RPMI8226 (cell line): ENCODE measurements at places on chromosomes 4 and X.
A peak's percentile ranks its signal among the peaks of the same experiment; 100 is the strongest.

- DNase-seq: no peak
Observed at GRCh38 chrX:68440940-68441339, 7.6 kb upstream of the OPHN1 start.

DNA sequence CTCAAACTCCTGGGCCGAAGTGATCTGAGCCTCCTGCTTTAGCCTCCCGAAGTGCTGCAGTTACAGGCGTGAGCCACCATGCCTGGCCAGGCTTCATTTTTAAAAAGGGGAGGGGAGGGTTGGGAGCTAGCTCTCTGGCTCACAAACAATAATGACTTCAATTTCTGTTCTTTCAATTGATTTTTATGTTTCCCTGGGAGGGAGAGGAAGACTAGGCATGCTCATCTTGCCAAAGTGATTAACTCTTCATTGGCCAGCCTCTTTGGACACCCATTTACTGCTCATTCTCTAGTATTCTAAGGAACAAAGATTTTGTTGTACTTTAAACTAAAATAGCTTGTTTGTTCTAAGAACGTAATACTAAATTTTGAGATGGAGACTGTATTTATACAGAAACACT lies 43.4 kb upstream of the TRIM2 start:
- no peak for DNase-seq

DNA sequence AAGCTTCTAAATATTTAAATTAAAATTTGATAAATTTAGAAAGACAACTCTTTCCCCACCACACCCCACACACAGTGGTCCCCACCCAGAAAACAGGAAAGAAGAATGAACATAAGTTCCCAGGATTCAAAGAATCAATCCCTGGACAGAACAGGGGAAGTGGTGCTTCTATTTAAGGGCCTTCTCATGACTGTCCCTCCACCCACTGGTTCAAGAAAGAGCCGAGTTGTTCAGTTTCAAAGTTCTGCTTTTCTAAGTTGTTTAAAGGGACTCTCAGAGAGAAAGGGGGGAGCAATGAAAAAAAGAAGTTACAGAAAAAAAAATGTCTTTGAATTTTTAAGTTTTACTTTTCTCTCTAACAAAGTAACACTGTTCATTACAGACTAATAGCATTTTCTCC lies 195.8 kb downstream of the PDGFC start:
- no peak for DNase-seq

DNA sequence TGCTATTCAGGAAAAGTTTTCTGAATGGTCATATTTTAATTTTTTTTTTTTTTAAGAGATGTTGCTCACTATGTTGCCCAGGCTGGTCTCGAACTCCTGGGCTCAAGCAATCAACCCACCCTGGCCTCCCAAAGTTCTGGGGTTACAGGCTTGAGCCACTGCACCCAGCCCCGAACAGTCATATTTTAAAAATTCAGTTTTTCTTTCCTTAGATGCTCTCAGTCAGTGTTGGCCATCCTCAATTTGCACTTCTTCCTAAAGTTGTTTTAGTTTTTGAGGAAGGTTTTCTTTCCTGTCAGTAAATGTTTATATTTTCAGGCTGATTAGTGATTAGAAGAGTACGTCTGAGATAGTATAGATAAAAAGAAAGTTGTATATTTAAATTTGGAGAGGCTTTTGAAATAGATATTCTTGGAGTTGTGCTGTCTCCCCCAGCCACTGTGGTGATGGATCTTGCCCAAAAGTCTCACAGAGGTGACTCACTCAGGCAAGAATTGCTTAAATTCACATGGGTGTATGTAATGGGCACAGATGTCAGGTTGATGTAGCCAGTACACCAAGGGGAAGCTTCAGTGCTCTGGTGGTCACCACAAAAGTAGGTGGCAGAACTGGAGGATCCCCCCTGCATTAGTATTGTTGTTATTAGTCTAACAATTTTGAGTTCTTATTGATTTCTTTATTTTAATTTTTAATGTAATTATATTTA lies 72.2 kb upstream of the ELOVL6 start:
- no peak for DNase-seq

GRCh38 chr4:962231-963208 lies 10.8 kb downstream of the DGKQ start:
- DNase-seq: peak; percentile 56

DNA sequence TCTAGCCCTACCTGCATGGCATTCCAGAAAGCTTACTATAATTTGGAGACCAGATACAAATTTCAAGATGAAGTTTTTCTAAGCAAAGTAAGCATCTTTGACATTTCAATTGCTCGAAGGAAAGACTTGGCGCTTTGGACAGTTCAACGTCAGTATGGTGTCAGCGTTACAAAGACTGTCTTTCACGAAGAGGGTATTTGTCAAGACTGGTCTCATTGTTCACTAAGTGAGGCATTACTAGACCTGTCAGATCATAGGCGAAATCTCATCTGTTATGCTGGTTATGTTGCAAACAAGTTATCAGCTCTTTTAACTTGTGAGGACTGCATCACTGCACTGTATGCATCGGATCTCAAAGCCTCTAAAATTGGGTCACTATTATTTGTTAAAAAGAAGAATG lies 17.6 kb downstream of the THAP9 start:
- DNase-seq: no peak

DNA sequence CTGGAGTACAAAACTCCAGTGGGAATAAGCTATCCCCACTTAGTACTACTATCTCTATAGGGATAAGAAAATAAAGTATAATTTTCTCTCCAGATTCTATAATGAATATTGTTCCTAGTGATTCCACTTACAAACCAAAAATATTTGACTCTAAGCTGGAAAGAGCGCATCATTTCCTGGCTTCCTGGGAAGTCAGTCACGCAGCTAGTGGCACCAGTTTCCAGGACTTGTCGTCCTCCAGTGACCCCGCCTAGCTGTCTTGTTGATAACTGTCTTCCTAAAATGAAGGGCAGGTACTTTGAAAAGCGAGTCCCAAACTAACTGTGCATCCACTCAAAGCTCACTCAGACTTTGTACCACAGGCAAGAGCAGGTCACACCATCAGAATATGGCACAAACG lies 39.3 kb downstream of the LNX1 start:
- DNase-seq: no peak

DNA sequence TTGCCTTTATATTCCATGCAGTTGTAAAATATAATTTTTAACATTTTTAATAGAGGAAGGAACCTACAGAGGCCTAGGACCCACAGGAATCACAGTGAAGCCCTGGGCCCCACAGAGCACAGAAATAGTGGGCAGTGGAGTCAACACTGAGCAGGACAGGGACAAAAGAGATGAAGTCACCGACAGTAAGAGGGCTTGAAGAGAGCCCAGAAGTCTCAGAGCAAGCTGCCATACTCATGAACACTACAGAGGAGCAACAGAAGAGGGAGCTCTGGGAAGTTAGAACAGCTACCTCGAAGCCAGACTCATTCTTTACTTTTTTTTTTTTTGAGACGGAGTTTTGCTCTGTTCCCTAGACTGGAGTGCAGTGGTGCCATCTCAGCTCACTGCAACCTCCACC lies 149.3 kb upstream of the TENM3 start:
- DNase-seq: no peak

GRCh38 chr4:183030309-183030708 lies 68.7 kb upstream of the WWC2 start:
- DNase-seq: no peak

DNA sequence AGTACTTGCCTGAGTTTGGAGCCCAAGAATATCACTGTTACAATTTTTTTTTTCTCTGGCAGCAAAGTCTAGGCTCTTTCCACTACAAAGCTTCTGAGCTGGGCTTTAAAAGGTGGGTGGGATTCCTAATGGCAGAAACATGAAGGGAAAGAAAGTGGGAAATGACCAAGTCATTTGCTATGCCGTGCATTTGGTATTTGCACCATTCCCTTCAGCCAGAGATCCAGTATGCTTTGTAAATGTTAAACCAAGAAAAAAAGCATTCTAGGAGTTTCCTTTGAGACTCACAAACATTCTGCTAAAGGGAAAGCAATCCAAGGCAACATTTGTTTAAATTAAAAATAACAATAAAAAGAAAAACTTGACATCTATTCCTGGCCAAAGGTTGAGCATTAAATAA lies 451.2 kb downstream of the RAB28 start:
- DNase-seq: no peak

DNA sequence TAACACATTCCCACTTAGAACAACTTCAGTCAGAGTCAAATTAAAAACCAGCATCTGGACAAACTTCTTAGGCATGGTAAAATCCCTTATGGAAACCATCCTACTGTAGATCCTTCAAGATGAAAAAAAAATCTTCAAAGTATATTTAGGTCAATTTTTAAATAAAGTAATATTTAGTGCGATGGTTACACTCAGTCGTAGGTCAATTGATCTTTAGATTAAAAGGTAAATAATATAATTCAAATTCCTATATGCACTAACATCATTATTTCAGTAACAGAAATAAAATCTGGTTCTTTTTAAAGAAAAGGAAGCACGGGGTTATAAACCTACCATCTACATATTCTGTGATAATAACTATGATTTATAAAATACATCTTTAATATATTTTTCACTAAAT lies at the start of gene UGT2A2:
Gene UGT2A2 (minus strand): TSS at position 101 of the 400 bp plus-strand sequence. CDS start 2 bp downstream, at position 99.
- DNase-seq: no peak

DNA sequence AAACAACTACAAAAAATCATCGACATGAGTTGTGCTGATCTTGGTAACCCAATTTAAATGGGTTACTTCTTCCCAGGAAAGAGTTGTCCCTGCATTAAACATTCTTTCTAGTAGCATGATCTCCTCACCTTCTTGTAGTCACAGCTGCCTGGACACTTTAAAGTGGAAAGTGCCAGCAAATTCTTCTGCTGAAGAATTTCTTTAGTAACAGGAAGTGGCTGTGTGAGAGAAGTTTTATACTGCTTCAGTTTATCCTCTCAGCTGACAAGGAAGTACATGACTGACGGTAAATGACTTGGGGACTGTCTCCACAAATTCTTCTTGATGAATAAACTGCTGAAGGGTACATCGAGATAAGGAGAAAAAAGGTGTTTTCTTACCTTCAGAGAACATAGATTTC lies 18.2 kb upstream of the TNIP3 start:
- DNase-seq: no peak

DNA sequence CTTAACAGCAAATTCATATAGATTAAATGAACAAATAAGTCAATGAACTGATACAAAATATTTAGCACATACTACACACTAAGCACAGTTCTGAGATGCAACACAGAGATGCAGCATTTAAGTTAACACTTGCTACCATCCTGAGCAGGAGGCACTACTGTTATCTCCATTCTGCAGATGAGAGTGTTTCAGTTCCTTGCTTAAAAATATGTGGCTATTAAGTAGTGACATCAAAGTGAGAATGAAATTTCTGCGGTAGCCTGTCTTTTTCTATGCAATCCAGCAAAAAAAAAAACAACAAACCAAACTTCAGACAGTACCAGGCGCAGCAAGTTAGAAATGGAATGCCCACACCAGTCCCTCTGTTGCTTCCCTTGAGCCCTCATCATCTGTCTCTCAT lies 90.8 kb downstream of the SHISA3 start:
- no peak for DNase-seq

DNA sequence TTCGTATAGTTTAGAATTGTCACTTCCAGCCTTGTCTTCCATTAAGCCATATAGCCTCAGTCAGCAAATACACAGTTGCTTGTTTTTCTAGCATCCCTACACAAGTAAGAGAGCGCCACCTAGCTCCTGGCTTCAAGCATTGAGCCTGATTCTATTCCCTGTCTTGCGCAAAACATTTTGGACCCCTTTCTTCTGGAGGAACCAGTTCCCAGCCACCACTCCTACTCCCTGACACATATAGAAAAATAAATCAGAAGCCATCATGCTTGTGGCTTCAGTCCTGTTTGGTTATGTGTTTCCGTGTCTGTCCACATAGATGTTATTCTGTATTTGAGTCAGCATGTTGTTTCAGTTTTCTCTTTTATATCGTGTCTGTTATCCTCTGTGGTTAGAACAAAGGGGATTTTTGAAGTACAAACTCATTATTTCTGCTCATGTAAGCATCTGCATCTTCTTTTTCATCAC lies 59.9 kb downstream of the GK start:
- peak; percentile 33 for DNase-seq

DNA sequence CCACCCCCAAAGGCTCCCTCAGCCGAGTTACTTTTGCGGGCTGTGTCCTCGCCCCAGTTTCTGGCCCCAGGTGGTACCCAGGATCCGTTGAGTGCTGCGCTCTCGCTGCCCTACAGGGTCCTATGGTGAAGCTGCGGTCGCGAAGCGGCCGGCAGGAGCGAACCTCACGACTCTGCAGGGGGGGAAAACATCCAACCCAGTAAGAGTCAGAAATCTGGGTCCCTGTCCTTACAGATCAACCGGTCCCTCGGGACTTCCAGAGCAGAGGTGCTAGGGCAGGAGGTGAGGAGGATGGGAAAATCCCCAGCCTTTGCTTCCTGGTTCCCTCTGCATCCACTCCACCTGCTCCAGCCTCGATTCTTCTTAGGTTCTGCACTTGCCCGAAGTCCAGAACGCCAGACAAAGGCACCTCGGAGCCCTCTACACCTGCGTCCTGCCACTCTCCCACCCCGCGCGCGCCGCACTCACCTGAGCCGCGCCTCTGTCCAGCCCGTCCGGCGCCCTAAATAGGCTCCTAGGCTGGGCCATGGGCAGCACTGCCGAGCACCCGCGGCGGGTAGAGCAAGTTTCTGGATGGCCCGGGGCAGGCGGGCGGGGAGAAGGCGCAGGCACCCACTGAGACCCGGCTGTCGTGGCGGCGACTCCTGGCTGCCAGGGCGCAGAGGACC lies at the start of gene HS3ST1:
Gene HS3ST1 (minus strand): TSS at position 664 of the 668 bp plus-strand sequence. CDS start 28,889 bp downstream, outside the sequence.
- DNase-seq: no peak

DNA sequence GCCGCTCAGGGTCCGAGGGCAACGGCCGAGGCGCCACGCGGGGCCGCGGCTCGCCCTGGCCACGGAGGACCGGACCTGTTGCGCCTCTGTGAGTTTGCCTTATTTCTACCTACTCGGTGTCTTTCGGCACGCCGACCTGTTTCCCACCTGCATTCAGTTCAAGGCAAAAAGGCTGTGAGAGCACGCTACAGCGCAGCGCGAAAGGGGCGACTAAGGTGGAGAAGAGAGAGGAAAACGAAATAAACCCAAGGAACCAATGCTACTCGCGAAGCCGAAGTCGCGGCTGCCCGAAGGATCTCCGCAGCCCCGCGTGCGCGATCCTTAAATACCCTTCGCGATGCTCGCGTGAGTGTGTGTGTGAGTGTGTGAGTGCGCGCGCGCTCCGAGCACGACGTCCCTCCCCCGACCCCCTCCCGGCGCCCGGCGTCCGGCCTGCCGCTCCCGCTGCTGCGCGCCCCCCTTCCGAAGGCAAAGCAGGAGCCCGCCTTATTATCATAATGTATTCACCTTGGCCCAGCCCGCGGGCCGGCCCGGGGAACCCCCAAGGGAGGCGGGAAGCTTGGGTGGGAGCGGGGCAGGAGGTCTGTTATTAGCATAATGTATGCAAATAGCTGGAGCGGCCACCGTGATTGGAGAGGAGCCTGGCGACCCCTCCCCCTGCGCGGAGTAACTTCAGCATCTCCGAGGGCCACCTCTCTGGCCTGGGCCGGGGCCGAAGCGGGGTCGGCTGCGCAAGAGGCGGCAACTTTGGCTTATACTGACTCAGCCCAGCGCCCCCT lies at the start of gene COL25A1:
Gene COL25A1 (minus strand): TSS at position 298 of the 779 bp plus-strand sequence.
- no peak for DNase-seq

- DNase-seq: no peak
Observed at GRCh38 chr4:173014113-173014558, 154.5 kb upstream of the GALNT7 start.
